NCI-H774 (cell line): ENCODE measurements at places on chromosomes 11 and 22.

DNA sequence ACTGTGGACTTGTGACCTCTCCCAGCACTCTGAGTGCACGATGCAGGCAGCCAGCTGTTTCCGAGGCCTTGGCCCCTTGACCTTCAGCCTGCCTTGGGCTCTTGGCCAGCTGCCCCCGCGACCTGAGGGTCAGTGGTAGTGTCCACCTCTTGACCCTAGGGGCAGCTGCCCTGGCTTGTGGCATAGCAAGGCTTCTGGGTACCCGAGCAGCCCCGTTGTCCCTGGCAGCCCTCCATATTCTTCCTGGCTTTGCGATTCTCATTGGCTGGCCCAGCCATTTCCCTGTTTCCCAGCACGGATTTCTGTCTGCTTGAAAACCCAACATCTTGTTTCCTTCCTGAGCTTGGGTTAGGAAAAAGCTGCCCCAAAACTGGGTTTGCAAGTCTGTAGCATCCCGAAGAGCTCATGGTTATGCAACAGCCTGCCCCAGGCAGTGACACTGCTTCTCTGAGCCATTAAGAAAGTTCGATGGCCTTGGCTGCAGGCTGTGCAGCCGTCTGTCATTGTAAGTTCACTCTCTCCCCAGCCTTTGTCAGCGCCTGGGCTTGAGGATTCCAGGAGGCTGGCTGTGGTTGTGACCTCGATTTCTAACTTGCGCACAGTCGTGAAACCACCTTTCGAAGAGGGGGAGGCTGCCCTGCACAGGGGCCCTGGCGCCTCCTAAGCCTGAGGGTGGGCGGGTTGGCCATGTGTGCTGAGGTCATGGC is 48.8 kb downstream of the FBLN1 start:
- DNase-seq, result no peak

DNA sequence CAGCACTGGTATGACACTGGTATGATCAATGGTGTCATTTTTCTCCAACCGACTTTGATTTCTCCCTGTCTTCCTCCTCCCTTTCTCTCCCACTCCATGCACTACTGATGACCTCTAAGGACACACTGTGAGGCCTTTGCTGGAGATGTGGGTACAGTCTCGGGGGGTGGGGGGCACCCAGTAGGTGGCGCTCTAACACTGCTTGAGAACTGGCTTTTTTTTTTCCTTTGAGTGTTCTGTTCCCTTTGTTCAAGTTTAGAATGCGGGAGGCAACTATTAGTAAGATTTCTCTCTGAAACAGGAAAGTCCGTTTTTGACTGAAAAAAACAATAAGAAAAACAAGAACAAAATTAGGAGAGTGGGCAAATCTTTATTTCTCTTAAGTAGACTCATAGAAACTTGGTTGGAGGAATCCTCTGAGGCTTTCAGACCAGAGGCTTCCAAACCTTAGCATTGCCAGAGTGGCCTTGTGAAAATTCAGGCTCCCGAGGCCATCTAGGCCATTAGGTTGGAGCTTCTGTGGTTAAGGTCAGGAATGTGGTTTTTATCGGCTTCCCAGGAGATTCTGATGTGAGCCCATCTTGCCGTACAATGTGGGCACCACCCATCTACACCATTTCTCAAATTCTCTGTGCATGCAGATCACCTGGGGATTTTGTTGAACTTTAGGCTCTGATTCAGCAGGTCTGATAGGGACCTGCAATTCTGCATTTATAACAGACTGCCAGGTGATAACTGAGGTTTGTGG is 43.2 kb downstream of the PANX1 start:
- peak; percentile 6 for DNase-seq

- DNase-seq, result no peak
These were observed 97.5 kb upstream of the LMO1 start for GRCh38 chr11:8361206-8361605.

GRCh38 chr11:77779935-77780334 is 40.6 kb downstream of the RSF1 start:
- DNase-seq, result no peak

GRCh38 chr11:68135161-68135560 is 14.0 kb upstream of the CHKA start:
- no peak for DNase-seq

GRCh38 chr11:86518211-86518610 is 143.5 kb downstream of the CCDC81 start:
- no peak for DNase-seq

DNA sequence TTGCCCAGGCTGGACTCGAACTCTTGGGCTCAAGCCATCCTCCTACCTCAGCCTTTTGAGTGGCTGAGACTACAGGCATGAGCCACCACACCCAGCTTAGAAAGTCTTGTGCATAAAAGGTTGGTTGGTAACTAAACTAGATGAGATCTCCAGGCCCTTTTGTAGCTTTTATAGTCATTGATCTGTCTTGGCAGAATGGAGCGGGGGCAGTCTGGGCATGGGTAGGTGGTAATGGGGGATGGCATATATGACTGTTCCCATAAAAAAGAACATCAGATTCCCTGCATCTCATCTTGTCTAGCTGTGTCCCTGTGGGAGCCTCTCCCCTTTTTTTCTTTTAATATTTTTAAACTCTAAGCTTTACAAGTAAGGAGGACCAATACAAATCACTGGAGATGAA is 30.2 kb downstream of the ABCC8 start:
- DNase-seq, result no peak

- DNase-seq, result no peak
These were observed 295.6 kb downstream of the NTM start for GRCh38 chr11:131666006-131666405.

DNA sequence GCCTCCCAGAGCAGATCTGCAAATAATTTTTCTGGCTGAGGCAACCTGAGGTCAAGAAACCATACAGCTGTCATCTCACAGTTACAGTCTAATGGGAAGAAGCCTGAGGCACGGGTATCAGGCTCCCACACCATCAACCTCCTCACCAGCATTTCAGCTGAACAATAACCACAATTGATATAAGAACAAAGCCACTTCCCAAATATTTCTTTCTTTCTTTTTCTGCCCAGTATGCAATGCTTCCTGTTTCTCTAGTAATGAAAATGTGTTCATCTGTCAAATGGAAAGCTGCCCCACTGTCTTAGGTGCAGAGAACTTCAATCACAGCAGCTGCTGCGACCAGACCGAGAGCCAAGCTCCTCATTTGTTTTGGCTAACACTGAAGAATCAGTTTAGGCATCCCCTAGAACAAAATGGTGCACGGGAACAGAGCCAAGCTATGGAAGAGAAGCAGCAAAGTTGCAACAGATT is 108.4 kb downstream of the BLID start:
- DNase-seq, result no peak

DNA sequence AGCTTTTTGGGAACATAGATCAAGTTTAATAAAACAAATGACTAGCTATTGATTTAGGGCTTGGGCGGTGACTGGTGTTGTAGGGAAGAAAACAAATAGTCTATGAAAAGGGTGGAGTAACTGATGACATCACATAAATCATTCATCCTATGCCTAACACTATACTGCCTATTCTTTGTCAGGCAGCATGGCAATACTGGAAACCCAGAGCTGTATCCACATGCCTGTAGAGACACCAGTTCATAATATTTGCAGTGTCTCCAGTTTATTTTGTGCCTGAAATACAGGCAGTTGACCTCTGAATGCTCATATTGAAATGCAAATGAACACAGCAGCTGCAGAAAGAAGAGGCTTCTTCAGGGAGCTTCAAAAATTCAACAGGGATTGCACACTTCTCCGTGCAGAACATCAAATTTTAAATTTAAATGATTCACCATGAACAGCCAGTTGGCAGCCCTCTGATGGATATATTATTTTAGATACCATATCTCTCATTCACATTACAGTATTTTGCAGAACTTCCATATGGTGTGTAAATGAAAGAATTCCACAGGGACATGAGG is 283.1 kb upstream of the CTSC start:
- DNase-seq, result no peak

- no peak for DNase-seq
These were observed 42.0 kb downstream of the APIP start for GRCh38 chr11:34874202-34874601.

GRCh38 chr11:14015711-14016110 is 53.2 kb downstream of the SPON1 start:
- no peak for DNase-seq

GRCh38 chr11:67332081-67332691 is 21.2 kb downstream of the POLD4 start:
- DNase-seq, result no peak

DNA sequence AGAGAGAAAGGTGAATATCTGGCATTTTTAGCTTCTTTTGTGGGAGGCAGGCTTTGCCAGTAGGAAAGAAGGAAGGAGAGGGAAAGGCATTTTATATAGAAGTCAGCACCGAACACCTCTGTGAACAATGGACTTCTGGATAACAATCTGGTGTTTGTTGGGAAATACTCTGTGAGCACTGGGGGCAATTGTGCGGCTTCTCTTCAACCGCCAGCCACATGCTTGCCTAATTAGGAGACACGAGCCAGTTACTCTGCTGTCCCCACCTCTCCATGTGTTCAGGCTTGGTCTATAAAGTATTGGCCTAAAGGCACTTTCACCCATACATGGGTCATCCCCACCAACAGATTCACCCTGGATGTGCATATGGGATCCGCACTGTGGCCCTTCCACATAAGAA is 523.6 kb downstream of the NTM start:
- DNase-seq, result no peak

DNA sequence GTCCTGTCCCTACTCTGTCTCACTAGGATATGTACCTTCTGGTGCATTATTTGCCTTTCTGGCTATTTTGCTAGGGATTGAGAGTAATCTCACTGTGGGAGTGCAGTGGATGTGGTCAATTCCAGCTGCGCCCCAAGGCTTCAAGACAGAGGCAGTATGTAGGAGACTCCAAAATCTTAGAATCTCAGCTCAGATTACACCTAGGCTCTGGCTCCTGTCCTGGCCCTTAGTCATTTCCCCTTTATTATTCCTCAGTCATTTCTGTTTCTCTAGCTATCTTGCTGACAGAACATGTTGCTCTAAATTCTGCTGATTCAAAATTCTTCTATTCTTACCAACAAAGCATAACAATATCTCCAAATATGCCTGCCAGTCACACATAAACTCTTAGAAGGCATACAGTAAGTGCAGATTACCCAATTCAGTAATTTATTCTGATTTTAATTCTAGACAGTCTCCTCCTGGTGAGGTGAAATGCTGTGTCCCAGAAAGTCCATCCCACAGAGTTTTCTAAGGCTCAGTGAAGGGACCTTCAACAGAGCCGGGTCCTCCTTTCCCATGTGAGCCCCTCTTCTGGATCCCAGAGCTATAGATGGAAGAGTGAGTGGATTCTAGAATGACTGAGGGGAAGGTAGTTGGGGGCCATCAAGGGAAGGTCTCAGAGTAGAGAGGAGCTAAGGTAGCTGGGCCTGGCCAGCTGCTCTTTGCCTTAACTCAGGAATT is 24.3 kb upstream of the GLYATL1 start:
- no peak for DNase-seq
